ENCODE measurements at places on chromosomes 3 and 15.

DNA sequence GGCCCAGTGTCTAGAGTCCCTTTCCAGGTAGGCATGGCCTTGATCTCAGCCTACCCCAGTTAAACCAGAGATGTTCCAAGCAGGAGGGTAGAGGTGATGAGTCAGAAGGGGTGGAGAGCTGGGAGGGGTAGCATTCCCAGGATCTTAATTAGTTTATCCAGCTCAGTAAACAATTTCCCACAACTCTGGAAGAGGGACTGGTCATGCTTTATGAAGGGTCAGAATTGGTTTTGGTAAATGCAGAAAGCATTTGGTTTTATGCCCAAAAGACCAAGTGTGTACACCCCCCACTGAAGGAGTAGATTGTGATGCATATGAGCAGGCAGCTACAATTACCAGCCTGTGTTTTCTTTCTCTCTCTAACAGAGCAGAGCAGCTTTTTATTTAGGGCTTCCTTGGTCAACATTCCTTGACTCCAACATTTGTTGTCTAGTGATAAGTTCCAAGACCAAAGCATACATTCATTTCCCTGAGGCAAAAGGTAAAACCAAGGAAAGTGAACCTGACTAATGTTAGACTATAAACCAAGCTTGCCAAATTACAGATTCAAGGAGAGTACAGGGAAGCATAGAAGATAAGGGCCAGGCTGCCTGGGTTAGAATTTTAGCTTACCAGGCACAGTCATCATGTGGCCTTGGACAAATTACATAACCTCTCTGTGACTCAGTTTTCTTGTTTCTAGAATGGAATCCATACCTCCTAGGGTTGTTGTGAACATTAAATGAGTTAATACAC is 17.6 kb downstream of the EXOSC7 start:
- DNase-seq: no peak

DNA sequence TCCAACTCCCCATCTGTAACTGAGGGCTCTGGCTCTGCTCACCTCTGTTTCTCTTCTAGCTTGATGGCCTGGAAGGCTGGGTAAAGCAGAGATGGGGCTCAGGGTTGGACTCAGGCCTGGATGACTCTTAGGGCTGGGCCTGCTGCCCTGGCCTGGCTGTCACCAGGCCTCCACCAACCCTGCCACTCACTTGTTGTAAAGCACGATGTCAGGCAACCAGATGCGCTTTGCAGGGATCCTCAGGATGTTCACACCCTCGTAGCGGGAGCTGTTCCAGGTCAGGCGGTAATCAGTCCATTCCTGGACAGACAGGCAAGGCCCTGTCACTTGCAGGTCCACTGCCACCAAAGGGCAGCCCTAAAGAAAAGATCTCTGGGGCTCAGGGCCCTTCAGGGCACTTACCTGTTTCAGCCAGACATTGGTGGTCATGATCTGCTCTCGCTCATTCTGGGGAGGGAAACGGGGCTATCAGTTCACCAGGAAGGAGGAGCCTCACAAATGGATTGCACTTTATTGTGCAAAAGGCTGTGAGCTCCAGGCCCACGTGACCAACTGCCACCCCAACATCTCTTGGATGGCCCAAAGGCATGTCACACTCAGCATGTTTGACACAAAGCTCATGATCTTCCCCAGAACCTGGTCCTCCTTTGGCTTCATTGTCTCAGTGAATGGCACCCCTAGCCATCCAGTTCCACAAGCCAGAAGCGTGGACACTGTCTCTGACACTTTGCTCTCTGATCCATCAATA is 9.9 kb downstream of the CHRNB4 start:
- no peak for DNase-seq

- peak; percentile 49 for DNase-seq
Measured at GRCh38 chr15:50933341-50933740, 24.9 kb downstream of the AP4E1 start.

- DNase-seq: peak; percentile 87
Measured at GRCh38 chr15:99704444-99704838, 28.8 kb downstream of the LYSMD4 start.

GRCh38 chr3:82474711-82475110 is 713.3 kb upstream of the GBE1 start:
- DNase-seq: no peak

GRCh38 chr3:111727843-111728565 is 131.1 kb upstream of the PHLDB2 start:
- DNase-seq: no peak

DNA sequence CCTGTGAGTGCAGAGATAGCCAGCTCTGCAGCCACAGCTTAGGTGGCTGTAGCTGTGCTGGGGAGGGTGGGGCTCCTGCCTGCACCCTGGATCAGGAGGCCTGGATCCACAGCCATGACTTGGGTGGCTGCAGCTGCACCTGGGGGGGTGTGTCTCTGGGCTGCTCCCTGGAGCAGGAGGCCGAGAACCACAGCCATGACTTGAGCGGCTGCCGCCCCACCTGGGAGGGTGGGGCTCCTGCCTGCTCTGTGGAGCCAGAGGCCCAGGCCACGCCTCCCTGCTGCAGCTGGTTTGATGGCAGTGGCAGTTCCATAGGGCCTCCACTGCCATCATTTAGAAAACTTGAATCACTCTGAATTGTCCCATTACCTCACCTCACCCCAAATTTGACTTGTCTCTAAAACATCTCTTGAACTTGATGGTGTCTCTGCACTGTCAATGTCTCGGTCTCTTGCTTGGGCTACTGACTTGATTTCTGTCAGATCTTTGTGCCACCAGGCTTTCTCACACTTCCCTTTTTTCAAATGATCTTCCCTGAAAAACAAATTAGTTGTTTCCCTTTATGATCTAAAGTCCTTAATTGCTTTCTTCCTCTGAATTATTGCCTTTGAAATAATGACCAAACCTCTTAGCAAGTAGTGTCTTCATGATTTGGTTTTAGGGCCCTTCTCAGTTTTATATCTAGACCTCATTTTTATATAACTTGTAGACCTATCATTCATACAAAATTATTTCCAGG is 313.2 kb upstream of the MME start:
- DNase-seq: no peak

DNA sequence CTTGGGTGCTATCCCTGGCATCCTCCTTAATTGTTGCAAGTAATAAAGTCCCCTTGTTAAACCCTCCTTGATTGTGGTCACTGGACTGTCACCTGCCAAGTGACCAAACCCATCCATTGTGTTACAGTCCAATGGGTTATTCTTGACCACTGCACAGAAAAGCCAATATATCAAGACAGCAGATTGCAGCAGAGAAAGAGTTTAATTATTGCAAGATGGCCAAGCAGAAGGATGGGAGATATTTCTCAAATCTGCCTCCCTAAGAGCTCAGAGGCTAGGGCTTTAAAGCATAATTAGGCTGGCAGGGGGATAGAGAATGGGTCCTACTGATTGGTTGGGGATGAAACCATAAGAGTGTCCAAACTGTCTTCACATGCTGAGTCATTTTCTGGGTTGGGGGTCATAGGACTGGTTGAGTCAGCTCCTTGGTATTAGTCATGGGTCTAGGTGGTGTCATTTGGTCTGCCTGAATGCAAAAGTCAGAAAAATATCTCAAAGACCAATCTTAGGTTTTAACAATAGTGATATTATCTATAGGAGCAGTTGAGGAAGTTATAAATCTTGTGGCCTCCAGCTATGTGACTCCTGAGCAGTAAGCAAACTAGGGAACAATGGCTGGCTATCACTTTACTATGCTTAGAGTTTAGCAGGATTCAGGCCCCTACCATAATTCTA is 19.1 kb upstream of the XYLB start:
- peak; percentile 65 for DNase-seq

DNA sequence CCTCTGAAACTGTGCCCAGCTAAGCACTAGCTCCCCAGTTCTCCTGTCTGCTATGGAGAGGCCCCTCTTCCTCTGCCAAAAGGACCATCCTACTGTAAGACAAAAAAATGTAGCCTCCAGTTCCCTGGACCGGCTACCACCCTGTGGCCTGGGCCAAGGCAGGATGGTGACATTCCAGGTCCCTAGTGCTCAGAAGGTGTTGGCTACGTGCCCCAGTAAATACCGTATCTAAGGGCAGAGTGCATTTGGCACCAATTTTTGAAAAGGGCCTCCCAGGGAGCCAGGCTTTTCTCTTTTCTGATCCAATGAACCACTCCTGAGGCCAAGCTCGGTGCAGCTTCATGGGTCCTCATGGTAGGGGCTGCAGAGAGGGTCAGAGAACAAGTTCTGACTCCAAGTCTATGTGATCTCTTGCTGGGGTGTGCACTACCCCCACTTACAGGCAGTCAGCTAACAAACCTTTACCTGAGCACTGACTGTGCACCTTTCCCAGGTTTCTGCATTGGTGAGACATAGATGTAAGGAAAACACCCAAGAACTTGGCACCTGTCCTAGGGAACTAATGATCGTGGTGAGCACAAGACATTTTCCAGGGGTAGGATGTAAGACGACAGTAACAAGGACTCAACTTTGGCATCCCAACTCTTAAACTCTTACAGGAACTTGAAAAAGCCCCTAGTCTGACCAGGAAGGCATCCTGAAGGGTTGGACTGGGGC is 32.6 kb downstream of the TLE3 start:
- no peak for DNase-seq

- no peak for DNase-seq
Measured at GRCh38 chr3:123153125-123154019, 48.4 kb upstream of the SEC22A start.

DNA sequence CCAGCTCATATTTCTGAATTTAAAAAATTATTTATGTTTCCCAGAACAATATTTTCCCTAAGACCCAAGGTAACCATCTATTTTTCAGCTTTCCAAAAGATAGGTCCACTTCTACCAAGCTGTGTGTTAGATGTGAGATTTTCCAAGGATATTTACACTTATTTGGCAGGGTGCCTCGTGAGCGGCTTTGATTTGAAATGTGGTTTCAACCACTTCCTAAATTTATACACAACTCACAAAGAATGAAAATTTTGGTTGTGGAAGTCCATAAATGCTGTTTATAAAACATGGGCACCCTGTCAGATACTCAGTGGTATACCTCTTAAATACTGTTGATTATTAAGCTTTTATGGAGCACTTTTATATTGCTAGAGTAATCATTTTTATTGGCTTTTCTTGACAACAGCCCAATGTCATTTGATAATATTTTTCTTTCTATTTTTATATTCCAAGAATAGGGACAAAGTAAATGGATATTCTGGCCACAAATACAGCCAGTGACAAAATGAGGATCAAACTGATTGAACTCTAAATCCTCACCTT is 57.6 kb downstream of the GAP43 start:
- DNase-seq: no peak

DNA sequence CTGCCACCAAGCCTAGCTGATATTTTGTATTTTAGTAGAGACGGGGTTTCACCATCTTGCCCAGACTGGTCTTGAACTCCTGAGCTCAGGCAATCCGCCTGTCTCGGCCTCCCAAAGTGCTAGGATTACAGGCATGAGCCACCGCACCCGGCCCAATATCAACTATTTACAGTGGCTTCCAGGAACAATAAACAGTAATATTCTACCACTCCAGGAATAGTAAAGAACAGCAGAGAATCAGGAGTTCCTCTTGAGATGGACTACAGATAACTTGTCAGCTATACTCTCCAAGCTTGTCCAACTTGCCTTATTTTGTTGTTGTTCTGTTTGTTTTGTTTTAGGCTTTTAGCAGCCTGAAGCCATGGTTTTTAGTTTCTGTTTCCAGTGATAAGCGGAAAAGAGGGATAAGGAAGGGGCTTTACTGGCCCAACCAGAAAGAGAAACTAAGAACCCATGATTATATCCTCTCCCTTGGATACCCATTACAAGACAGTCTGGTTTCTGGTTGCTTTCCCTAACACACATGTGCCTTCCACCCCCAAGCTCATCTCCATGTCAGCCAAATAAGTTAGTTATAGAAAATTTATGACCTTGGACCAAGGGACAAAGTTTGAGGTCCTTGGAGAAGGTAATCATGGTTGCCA is 36.7 kb downstream of the ARHGEF3 start:
- no peak for DNase-seq

GRCh38 chr15:29360152-29360551 is 90.5 kb upstream of the NSMCE3 start:
- DNase-seq: no peak

- DNase-seq: no peak
Measured at GRCh38 chr3:40968666-40969065, 230.6 kb upstream of the CTNNB1 start.

DNA sequence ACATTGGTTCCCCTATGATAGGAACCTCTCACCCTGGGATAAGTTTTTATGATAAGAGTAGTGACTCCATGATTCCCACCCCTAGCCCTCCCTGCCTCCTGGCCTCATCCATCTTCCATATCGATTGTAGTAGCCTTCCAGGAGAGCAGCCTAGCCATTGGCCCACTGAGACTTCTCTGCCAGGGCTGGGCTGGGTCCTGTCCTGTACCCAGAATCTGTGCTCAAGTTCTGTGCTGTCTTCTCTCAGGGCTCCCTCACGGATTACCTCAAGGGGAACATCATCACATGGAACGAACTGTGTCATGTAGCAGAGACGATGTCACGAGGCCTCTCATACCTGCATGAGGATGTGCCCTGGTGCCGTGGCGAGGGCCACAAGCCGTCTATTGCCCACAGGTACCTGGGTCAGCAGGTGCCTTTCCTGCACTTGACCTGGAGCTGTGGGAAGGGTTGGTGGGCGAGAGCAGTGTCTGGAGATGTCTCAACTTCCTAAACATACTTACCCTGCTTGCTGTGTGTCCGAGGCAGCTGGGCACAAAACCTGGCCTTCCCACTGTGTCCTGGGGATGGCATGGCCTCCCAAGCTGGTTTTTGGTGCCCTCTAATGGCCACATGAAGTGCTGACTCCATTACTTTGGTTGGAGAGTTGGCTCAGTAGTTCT is 16.6 kb upstream of the EXOG start:
- peak; percentile 68 for DNase-seq

DNA sequence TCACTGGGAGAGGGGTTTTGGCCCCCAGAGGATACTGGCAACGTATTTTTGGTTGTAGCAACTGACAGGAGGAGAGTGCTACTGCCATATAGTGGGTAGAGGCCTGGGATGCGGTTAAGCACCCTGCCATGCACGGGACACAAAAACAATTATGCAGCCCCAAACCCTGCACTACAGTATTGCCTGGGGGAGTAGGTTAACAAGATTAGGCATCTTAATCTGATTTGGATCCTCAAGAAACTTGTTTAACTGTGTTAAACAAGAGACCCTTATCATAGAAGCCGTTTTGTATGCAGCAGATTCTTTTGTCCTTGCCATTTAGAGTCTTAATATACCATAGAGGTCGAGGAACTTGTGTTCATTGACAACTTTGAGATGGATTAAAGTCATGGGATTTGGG is 3.4 kb downstream of the PHLDB2 start:
- no peak for DNase-seq

GRCh38 chr3:152595975-152596821 is 238.7 kb upstream of the P2RY1 start:
- DNase-seq: peak; percentile 89
